ENCODE measurements at places on chromosomes 7 and 10. TPM values are rescaled to one million over a fixed set of nuclear protein-coding genes. Genes with fewer than 3 reads are reported as not detected.

The CLDN4 gene
- total RNA-seq = 0.36 TPM

The SAMD9 gene
- total RNA-seq = 46.8 TPM

The MBL2 gene
- not detected for total RNA-seq

The HKDC1 gene
- total RNA-seq = 0.65 TPM

The FAM171A1 gene
- 6.1 TPM for total RNA-seq

The GAD2 gene
- total RNA-seq = not detected

The FXYD4 gene
- total RNA-seq = not detected

The GHITM gene
- 92.5 TPM for total RNA-seq

The AKR1C1 gene
- total RNA-seq = 3.4 TPM

The SLC39A12 gene
- not detected for total RNA-seq

The ZNF239 gene
- 4.8 TPM for total RNA-seq

The ETV1 gene
- total RNA-seq = not detected

The IQUB gene
- 0.16 TPM for total RNA-seq

The MYH16 gene
- not detected for total RNA-seq

The FAM25C gene
- not detected for total RNA-seq

The FAM149B1 gene
- 20.3 TPM for total RNA-seq

The WNT2 gene
- total RNA-seq = not detected

The ANXA8 gene
- total RNA-seq = not detected

The CPXM2 gene
- total RNA-seq = not detected
